Cortex of kidney (tissue), 1 donor: ENCODE measurements at places on chromosomes 7 and 10.

- DNase-seq = no peak
Measured at GRCh38 chr10:3495281-3495680, 289.7 kb downstream of the KLF6 start.

DNA sequence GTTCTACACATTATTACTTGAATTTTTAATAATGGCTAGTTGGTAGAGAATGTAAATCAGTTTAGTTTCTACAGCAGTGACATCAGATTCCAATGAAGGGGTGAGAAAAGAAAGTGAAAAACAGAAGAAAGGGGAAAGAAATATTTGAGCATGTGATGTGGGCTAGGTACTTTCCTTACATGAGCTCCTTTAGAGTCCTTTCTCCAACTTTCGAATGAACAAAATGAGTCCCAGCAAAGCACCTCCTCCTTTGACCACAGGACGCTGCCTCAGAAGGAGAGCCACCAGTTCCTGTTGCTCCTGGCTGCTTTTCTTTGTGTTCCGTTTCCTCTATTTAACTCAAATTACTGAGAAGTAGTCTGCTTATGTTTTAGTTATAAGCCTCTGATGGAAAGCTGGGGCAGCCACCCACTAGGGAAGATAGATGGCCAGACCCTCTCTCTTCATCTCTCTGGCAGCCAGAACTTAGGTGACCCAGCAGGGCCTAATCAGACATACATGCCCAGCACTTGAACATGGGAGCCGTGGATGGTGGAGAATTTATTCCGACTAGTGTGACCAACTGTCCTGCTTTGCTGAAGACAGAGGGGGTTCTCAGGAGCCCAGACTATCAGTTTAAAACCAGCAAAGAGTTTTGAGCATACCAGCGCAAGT lies 82.4 kb upstream of the NME8 start:
- DNase-seq = no peak

DNA sequence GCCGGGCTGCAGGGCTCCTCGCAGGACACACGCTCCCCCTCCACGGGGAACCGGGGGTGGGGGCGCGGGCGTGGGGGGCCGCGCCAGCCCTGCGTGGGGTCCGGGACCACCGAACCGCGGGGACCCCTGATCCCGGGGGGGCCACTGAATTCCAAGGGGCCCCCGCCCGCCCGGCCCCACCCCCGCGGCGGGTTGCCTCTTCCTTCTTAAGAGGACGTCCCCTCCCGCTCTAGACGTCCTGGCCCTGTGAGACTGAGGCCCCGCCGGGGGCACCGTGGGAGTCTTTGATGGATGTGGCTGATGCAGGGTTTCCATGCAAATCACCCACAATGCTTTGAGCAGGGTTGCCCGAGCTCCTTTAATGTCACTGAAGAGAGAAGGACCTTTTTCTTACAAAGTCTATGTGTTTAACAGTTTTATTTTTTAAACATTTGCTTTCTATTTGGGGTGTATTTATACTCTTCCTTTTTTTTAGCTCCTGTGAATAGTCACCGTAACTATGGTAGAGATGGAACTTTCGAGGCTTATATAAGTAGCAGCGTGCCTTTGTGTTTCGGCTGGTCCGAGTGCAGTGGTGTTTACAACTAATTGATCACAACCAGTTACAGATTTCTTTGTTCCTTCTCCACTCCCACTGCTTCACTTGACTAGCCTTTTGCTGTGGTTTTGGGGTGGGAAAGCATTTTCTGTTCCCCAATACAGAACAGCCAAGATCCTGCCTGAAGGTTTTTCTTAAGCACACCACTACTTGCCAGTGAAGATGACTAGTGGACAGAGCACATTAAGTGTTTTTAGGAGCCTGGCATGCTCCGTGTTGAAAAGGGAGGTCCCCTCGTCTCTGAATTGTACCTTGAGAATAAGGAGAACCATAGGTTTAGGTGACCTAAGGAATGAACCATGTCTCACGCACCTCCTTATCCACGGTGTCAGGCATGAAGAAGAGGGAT lies 44.8 kb downstream of the PDIA4 start:
- DNase-seq = no peak

GRCh38 chr7:116216956-116217571 lies 6.7 kb downstream of the TES start:
- no peak for DNase-seq

DNA sequence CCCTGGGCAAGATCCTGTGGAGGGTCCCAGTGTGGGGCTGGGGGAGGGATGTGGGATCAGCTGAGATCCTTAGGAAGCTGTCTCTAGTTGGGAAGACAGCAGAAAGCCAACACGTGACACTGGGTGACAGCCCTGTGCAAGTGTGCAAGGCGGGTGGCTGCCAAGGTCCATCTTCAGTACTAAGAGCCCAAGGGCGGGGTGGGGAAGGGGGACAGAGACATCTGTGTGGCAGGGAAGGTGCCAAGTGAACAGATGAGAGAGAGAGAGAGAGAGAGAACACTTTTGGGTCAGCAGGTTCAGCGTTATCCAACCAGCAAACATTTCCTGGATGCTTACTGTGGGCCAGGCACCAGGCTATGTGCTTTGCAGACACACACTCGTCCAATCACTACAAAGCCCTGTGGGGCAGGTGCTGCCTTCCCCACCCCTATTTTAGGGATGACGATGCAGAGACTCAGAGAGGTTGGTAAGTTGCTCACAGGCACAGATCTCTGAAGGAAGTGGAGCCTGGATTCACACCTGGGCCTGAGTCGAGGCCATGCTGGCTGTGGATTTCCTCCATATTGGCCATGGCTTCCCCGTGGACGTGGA lies 135.7 kb downstream of the GRK5 start:
- DNase-seq = no peak

- DNase-seq = no peak
Measured at GRCh38 chr7:44935583-44935982, 43.2 kb downstream of the MYO1G start.

- no peak for DNase-seq
Measured at GRCh38 chr10:102599565-102600327, 44.5 kb upstream of the TRIM8 start.
